Karpas-422 (cell line): ENCODE measurements at places on chromosomes 7 and 10. TPM values are rescaled to one million over a fixed set of nuclear protein-coding genes. Genes with fewer than 3 reads are reported as not detected.

Gene C10orf143
- total RNA-seq: 0.75 and 3.9 TPM in 2 replicates

Gene MMP21
- total RNA-seq: not detected in 2 replicates

Gene R3HCC1L
- 11.8 and 13.3 TPM in 2 replicates for total RNA-seq

- DNase-seq: no peak
Measured at GRCh38 chr10:77592510-77592909, 45.1 kb downstream of the KCNMA1 start.

- no peak for DNase-seq
Measured at GRCh38 chr10:79941585-79942210, 7.2 kb downstream of the SFTPD start.
